CD4-positive, alpha-beta T cell (primary cell): ENCODE measurements at places on chromosomes 13 and 19. TPM values are rescaled to one million over a fixed set of nuclear protein-coding genes. Genes with fewer than 3 reads are reported as not detected.

Gene SERPINE3
- total RNA-seq: not detected

GRCh38 chr13:111265701-111266035 lies 54.8 kb upstream of the TEX29 start:
- DNase-seq: no peak

- DNase-seq: no peak
These were observed 25.1 kb upstream of the CEBPG start for GRCh38 chr19:33348301-33349010.

DNA sequence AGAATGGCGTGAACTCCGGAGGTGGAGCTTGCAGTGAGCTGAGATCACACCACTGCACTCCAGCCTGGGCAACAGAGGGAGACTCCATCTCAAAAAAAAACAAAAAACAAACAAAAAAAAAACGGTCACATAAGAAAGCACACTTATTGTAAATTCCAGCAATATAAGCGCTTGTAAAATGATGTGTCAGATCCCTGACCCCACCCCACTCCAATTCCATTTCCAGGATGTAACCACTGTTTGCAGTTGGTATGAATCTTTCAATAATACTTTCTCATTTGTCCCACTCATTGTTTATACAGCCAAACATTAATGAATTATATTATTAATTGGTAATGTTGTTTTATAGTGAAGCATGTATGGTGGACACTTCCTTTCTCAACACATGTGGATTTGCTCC lies 15.9 kb upstream of the CEACAM1 start:
- no peak for DNase-seq
